ENCODE measurements at places on chromosomes 2 and 18. TPM values are rescaled to one million over a fixed set of nuclear protein-coding genes. Genes with fewer than 3 reads are reported as not detected.

- DNase-seq = no peak
These were observed 221.1 kb downstream of the RDH14 start for GRCh38 chr2:18339326-18339725.

DNA sequence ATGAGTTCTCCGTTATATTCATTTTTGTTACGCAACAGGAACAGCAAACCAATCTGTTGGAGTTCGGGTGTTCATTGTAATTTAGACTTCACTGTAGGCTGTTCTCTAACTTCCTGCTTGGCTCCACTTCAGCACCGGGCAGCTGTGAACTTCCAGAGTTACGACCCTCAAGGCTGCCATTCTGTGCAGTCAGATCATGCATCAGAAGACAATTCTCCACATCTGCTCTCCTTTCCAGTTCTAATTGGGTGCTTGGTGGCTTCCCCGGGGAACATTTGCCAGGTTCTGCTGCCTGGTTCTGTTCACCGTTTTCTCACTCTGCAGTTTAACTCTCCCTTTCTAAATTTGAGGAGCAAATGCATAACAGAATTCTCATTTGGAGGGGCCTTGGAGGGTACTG is 237.7 kb downstream of the NYAP2 start:
- DNase-seq = no peak

EVA1A gene
- total RNA-seq = 6.6 TPM

GRCh38 chr2:197052356-197052755 is 125.8 kb upstream of the PGAP1 start:
- DNase-seq = no peak

GRCh38 chr2:29878898-29879297 is 42.5 kb downstream of the ALK start:
- no peak for DNase-seq

CDH19 gene
- 5.4 TPM for total RNA-seq

- DNase-seq = no peak
These were observed 50.1 kb upstream of the UNC80 start for GRCh38 chr2:209721497-209721896.

DNA sequence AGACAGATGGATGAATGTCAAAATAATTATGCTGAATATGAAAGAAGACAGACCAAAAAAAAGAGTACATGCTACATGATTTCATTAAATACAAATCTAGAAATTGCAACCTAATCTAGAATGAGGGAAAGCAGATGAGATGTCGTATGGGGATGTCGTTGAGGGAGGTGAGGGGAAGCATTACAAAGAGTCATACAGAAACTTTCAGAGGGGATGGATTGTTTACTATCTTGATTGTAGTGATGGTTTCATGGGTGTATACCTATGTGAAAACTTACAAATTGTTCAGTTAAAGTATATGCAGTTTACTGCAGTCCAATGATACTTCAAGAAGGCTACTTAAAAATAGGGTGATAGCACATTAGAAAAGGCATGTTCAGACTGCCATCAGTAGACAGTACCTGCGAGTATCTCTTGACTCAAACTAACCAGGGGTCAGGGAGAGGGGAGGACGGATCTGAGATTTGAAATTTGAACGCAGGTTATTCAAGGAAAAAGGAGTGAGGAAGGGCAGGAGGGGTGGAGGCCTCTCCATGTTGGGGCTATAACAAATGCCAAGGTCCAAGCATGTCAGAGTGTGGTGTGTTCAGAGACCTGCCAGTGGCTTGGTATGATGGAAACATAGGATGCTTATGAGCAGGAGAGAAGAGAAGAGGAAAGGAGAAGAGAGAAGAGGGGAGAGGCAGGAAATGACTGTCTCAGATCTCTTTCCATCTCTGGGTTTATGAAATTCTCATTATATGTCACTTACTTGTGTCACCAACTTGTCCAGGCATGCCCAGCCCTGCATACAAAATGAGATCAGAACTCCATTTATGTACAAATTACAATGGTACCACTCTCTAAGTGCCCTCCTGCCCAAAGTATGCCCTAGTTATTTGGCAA is 257.3 kb upstream of the CXCR4 start:
- no peak for DNase-seq

POTEI gene
- total RNA-seq = not detected

DNA sequence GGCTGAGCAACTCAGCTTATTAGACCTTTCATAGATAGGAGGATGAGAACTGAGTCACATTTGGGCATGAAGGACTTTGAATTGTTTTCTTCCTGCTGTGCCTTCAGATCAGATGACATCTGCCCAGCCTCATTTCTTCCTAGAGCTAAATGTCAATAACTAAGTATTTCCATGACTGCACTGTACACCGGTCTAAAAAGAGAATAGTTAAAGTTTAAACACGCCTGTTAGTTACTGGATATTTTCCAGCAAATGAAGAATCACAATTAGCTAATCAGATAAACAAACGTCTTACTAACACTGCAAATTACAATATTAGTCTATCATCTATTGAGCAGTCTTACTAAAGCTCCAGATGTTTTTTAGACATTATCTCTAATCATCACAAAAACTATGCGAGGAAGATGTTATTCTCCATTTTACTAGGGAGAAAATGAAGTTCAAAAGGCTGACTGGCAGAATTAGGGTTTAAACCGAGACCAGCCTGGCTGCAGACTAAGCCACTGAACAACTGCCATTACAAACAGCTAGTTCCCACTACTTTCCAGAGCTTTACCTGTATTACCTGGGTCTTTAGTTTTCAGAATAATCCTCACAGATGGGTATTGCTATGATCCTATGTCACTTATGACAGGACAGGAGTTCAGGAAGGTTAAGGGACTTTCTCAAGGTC is 69.4 kb upstream of the ZNF397 start:
- DNase-seq = peak; percentile 27

IL1A gene
- 0.75 TPM for total RNA-seq

DSG1 gene
- 1,601 TPM for total RNA-seq

- no peak for DNase-seq
These were observed 78.0 kb downstream of the NDUFA10 start for GRCh38 chr2:239946864-239947728.

DNA sequence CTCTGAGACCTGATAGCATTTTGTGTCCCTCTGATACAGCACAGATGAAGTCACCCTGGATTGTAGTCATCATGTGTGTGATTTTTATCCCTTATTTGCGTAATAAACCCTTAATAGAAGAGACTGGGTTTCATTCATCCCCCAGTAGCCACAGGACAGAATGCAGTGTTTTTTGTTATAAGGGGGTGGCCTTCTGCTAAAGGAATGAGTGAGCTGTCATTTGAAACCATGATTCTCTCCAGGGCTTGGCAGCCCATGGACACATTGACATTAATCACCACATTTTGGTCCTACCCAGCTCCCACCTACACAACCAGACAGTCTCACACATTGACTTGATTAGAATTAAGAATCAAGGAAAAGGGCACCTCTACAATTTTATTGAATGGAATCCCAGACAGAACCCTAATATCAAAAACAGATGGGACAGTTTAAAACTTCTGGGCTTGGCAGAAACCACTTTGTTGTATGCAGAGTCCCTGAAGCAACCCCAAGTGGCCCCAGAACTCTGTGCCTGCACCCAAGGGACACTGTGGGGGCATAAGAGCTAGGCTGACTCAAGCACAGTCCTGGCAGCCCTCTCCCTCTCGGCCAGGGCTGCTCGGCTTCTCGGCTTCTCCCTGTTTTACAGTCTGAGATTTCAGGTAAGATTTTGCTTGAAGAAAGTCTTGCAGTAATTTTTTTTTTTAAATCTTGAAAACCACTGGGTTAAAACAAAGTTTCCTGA is 254.0 kb upstream of the SLC14A2 start:
- no peak for DNase-seq

BUB1 gene
- total RNA-seq = 3.5 TPM

- no peak for DNase-seq
These were observed 21.7 kb upstream of the RIF1 start for GRCh38 chr2:151388011-151388410.

TSPYL6 gene
- not detected for total RNA-seq

DNA sequence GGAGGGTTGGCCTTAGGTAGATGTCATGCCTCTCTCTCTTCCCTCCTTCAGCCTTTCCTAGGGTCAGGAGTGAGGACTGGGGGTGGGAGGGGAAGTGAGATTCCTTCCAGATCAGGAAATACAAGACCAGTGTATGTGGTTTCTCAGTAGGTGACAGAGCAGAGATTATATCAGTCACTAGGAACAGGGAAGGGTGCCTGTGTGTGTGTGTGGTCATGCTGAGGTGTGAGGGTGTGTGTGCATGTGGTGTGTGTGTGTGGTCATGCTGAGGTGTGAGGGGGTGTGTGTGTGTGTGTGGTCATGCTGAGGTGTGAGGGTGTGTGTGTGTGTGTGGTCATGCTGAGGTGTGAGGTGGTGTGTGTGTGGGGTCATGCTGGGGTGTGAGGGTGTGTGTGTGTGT is 259.8 kb downstream of the LOXHD1 start:
- DNase-seq = no peak

TACR1 gene
- 0.95 TPM for total RNA-seq

ELOA2 gene
- not detected for total RNA-seq

DNA sequence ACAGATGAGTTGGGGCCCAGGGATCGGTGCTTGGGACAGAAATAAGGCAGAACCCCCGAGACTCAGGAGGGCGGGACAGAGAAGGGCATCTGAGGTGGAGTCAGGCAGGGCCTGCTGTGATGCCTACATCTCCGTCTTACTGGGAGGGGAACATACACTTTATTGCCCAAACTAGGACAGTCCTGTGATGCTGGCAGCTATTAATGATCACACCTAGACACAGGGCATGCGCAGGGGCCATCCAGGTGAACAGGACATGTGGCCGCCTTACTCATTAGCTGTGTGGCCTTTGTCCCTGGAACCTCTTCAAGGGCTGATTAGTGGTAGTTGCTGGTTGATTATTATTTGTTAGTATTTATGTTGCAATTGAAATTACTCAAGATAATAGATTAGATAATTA is 33.2 kb downstream of the MLPH start:
- DNase-seq = no peak

DNA sequence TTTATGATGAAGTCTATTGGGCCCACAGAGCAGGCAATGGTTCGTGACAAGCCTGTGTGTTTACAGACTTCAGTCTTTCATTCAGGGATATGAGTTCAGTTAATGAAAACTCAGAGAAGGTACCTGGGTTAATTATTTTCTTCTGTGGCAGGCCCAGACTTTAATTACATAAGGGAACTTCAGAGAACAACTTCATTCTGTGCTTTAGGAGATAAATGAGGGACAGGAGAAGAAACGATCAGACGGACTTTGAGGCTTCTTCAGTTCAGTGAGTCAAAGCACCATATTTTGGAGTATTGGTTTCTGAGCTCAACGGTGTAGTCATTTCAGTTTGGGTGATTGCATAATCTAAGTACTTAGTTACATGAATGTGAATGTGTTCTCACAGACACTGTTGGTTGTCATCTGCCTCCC is 203.0 kb upstream of the KCNJ3 start:
- no peak for DNase-seq

RIOK3 gene
- total RNA-seq = 74.2 TPM

GRCh38 chr2:178404368-178404767 is 46.6 kb downstream of the PRKRA start:
- DNase-seq = no peak

- no peak for DNase-seq
These were observed 58.1 kb downstream of the AGAP1 start for GRCh38 chr2:235551965-235552364.

SIX3 gene
- not detected for total RNA-seq

DNA sequence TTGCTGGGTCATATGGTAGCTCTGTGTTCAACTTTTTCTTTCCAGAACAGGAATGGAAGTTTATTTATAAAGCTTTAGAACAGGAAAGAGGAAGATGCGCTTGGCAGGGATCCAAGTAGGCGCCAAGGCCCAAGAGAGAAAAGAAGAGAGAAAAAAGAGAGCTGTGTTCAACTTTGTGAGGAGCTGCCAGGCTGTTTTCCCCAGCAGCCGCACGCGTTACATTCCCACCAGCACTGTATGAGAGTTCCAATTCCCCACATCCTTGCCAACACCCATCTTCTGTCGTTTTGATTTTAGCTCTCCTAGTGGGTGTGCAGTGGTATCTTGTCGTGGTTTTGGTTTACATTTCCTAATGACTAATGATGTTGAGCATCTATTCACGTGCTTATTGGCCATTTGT is 51.4 kb downstream of the KCNF1 start:
- no peak for DNase-seq

DNA sequence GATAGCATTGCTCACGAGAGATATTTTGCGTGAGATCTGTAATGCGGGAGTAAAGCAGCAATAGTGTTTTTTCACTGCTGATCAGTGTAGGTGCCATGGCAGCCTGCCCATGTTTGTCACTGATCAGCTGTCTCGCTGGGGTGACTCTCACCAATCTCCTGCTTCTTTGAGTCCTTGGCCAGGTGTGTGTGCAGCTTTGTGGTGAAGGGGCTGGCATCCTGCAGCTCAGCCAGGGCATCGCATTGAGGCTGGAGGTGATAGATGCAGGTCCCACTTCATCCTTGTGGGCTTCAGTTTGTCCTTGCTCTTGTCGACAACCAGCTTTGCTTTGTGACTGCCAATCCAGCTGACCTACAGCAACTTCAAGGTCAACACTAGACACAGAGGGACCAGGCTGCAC is 258.3 kb upstream of the CXCR4 start:
- DNase-seq = no peak

- peak; percentile 96 for DNase-seq
These were observed 289.2 kb downstream of the TNS1 start for GRCh38 chr2:217713395-217714286.

UNC80 gene
- total RNA-seq = 0.02 TPM

ROCK2 gene
- total RNA-seq = 22.6 TPM

SLC9A4 gene
- 0.74 TPM for total RNA-seq

DNA sequence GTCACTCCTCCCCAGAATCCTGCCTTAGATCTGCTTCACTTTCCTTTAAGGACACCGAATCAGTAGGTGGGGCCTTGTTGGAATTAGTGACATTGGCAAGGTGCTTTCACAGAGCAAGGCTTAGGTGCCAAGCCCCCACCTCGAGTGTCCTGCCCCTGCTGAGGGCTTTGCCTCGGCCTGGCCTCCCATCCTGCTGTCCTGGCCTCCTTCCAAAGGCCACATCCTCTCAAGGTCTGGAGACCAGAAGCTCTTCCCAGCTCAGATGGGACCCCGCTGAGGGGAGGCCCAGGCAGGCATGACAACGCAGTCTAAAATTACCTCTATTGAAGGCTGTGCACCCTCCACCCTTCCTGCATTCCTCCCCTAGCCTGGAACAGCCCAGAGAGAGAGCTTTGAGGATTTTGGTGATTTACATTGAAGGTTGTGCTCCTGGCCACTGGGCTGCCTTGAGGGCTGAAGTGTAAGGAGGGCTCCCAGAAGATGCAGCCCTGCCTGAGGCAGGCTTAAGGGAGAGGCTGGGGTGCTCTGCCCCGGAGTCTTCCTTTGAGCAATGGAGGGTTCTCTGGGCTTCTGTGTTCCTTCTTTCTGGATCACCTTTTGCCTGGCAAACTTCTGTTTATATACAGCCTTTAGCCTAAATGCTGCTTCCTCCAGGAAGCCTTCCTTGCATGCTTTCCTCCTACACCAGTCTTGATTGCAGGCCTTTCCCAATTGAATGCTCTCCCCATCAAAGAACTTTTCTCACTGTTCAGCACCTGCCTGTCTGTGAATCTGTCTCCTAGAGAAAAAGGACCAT is 154.4 kb downstream of the DDX1 start:
- peak; percentile 72 for DNase-seq

DNA sequence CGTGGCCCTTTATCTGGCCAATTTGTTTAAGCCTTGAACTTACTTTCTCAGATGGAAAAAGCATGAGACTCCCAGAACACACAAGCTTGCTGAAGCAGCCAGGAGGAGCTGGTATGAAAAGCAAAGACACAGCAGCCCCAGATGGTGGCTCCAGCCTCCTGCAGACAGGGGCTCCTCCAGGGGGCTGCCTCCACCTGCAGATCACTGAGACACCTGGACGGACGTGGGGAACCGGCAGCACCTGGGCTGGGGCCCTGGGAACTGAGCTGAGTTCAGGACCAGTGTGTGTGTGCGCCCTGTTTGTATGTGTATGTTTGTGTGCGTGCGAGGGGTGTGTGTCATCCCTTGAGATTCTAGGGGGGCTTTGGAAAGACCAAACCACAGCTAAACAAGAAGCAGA is 8.6 kb downstream of the CYS1 start:
- DNase-seq = no peak

All from lower leg skin (tissue), 4 donors.